Brain (organoid and tissue), 16 donors: ENCODE measurements at places on chromosomes 3 and 15.
A peak's percentile ranks its signal among the peaks of the same experiment; 100 is the strongest.

DNA sequence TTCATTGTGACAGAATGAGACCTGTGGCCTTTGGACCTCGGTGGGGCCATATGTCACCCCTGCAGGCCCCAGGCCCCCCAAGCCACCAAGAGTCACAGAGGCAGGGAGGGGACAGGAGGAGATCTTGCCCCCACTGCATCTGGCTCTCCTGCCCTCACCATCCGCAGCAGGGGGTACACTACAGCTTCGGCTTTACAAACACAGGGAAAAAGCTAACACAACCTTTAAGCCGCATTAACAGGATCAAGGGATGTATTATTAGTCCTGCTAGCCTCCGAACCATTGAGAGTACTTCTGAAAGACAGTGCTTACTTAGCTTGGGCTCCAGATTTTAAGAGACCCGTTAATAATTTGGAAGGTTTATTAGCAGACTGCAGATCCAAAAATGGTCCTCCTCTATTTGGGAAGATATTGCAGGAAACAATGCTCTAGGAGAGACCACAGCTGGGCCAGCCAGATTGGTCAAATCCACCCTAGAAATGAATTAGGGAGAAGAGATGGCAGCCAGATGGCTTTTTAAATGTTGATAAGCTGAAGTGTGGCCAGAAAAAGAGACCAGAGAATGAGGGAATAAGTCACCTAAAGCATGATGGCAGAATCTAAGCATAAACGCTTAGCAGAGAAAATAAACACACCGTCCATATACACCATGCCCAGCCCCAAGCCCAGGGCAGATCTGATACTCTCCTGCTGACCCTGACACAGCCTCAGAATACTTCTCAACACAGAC, 31.5 kb downstream of the SRGAP3 start:
- DNase-seq: no peak

DNA sequence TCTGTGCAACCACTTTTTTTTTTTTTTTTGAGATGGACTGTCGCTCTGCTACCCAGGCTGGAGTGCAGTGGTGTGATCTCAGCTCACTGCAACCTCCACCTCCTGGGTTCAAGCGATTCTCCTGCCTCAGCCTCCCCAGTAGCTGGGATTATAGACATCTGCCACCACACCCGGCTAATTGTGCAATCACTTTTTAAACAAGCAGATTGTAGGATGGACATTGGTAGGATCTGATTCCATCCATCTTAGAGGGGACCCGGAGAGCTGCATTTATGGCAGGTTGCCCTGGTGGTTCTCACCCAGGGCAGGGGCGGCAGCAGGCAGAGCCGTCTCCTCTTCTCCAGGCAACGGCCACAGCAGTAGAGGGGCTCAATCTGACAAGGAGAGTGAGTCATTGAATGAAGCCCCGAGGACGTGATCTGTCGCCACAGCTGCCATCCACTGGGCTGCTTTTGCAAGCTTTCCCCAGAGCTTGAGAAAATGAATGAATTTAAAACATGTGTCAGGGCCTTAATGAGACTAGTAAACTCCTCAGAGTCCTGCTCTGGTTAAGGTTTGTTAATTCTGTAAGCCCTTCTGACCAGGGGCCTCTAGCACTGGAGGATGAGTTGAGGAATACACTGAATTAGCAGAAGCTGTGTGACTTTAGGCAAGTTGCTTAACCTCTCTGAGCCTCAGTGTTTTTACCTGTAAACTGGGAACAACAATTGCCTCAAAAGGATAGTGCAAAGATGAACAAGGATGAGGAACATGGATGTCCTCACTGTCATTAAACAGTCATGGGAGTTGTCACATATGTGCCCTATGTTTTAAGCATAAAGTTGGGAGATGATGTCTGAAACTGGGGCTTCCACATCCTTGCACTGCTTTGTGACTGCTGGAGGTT, 129.1 kb downstream of the ASB7 start:
- DNase-seq: no peak

GRCh38 chr15:91345736-91346135, 245.7 kb downstream of the SV2B start:
- DNase-seq: no peak

GRCh38 chr3:13638927-13639326, 90.0 kb downstream of the FBLN2 start:
- DNase-seq: no peak

- no peak for DNase-seq
These were observed 79.8 kb downstream of the WNT7A start for GRCh38 chr3:13800064-13800463.

DNA sequence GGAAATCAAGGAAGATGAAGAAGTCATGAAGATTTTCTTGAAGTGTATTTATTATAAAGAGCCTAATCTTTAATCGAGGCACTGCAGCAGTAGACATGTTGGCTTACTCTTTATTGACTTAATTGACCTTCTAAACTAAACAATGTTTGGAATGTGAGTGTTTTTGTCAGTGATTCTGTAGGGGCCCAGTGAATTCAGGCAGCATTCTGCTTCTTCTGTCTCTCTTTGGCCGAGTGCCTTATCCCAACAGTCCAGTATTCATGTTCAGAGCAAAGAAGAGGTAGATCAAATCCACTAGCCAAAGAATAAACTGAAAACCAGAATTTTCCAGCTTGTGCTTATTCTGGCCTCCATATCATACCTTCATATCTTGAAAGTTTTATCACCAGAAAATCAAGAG, 55.7 kb downstream of the RLBP1 start:
- DNase-seq: no peak

DNA sequence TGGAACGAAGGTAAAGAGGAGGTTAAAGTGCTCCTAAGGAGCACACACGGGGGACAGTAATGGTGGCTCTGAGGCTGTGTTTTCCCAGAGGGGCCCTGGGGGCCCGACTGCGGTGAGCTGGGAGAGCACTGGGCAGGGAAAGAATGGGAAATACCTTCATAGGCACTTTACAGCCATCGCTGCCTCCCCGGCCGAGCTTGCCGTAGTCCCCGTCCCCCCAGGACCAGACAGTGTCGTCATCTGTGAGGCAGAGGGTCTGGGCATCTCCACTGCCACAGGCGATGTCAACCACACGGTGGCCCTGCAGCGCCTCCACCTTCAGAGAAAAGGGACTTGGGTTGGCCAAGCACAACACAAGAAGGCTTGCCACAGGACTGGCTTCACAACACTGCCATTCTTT, 32.8 kb upstream of the OCA2 start:
- no peak for DNase-seq

- DNase-seq: no peak
These were observed 41.7 kb upstream of the CAPN7 start for GRCh38 chr3:15164340-15164739.

DNA sequence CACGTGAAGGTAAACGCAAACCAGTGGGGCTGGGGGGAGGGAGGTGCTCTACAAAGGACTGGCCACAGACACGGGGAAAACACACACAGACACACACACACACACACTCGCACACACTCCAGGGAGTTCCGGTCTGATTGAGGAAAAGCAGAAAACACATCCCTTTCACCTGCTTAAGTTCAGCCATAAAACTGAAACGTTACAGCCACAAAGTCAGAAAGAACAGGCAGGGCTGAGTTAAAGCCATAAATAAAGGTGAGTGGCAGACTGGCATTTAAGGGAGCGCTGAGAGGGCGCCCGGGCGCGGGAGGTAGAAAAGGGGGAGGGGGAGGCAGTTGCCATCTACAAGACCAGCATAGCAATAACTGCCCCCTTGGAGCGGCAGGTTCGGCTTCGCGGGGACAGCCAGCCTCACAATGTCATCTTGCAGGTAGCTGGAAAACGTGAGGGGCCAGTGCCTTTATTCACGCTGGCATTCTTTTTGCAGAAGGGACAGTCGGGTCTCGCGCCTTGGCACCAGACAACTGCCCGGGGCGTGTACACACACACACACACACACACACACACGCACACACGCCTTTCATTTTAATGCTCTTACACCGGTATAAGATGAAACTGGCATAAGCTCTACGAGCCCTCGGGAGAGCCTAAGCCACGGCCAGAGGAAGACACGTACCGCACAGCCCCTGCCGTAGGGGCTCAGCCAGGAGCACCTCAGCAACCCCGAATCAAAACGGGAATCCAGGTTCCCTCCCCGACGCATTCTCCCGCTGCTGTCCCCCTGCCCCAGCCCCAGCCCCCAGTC, 866 bp downstream of the TNIK start:
- peak; percentile 89 for DNase-seq

GRCh38 chr3:44252332-44252959, 10.8 kb downstream of the TOPAZ1 start:
- no peak for DNase-seq

DNA sequence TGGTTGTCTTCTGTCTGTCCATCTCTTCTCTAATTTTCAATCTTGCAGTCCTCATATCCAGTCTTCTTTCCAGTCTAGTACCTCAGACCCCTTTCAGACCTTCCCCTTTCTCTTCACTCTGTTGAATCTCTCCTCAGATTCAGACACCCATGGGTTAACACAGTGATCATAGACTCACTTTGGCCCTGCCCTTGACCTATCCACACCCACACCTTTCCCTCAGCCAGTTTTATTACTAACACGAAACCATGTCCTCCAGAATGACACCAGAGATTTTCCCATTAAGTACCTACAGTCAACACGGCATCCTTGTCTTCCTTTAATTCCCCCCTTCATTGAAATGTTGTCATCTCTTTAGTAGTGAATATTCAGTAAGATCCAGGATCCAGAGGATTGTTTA, 74.5 kb upstream of the UBE2E2 start:
- no peak for DNase-seq

DNA sequence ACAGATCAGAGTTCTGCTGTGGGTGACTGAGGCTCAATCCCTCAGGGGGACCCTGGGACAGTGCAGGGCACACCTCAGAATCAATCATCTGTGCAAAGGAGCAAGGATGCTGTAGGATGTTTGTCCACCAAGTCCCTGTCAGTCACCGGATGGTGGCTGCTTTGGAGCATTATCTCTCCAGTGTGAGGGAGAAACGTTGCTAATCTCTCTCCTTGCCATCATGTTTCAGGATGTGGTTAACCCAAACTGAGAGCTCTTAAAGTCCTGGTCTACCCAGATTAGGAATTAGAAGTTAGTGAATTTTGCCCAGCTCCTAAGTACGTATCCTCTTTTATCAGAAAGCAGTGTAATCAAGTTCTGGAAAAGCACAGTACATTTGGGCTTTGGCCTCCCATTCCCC, 26.2 kb upstream of the LRRC3B start:
- no peak for DNase-seq

DNA sequence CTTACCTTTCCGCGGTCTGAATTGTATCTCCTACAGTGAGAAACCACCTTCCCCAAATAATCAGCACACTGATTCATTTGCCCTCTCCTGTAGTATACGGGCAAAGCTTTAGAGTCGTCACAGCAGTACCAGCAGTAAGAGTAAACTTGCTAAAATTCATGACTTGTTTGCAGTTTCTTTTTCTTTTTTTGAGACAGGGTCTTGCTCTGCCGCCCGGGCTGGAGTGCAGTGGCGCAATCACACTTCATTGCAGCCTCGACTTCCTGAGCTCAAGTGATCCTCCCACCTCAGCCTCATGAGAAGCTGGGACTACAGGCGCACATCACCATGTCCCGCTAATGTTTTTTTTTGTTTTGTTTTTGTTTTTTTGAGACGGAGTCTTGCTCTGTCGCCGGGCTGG, 11.9 kb downstream of the SCAMP5 start:
- DNase-seq: no peak
